NK-92 treated with Interleukin-12 subunit alpha and Interleukin-12 subunit beta, amount 100 ng/mL, for 24 hours (cell line): ENCODE measurements at places on chromosomes 4 and X.

GRCh38 chr4:164948975-164949374 is 28.5 kb downstream of the TRIM61 start:
- no peak for DNase-seq

DNA sequence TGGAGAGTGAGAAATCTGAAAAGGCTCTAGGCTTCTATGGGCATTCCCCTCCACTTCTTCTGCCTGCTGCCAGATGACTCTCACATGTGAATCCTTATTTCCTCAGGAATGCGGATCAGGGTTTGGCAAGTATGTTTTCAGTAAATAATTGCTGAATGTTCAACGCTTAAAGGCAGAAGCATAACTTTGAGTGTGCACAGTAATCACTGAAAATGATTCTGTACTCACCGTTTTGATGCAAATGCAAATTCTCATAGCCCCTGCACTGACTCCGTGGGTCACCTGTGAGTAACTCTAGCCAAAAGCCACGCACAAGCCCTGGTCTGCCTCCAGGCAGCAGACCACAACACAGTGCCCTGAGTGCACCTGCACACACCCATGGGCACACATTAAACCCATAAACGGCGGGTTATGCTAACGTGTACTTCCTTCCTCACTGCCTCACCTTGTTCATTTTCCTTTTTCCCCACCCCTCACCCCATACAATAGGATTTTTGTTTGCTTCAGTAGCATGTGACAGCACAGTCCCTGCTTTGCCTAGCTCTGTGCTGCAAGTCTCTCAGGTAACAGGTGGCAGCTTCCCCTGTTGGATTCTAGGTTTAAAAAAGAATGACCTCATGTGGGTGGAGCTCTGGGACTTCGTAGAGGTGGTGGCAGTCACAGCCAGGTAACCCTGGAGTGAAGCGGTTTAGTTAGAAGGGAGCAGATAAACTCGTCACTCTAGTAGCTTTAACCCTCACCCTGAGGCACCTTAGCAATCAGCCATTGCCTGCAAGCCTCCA is at the start of gene ARHGEF38:
Gene ARHGEF38, plus strand, starts transcription at position 656 of the 782 bp plus-strand sequence. CDS start 146 bp downstream, outside the sequence.
- DNase-seq, result no peak

DNA sequence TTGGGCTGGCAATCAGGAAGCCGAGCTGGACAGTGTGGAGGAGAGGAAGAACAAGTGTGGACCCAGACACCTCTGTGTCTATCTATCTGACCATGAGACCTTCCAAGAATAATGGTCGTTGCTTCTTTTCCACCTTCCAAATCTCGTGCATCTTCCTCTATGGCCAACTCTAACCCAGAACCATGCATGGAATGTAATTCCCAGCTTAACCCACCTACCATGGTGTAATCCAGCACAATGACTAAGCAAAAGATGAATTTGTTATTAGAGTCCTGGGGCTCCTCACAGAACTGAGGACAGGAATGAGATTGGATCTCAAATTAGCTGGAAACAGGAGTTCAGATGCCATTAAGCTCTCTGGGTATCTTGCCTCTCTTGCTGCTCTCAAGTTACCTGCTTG is 17.4 kb upstream of the TMEM184C start:
- DNase-seq, result no peak

DNA sequence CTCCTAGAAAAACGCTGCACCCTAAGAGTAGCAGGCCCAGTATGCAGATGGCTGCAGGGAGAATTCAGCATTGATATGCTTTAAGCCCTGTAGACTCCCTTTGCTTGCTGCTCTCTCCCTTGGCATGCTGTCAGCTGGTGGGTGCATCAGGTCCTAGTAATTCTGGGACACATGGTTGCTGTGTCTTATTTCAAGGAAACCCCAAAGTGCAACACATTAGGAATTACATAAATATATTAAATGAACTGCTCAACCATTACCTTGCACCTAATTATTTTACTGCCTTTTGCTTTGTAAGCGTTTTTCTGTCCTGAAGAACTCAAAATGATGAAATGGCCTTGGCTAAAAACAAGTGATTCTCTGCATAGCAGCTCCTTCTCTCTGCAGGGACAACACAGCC is 516.3 kb downstream of the ZIC3 start:
- no peak for DNase-seq

DNA sequence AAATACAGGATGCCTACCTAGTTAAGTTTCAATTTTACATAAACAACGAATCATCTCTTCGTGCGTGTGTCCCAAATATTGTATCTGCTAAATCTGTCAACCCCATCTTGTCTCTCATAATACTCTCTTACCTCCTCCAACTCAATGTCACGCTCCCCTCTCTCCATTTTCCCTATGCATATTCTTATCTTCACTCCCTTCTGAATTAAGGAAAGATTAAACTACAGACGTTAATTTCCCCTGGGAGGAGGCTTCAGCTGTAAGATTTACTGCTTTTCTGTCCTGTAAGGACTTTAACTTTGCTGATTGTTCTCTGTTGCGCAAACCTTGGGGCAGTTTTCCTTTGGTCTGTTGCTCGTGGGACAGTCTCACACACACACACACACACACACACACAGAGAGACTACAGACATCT is 455 bp upstream of the ABCB7 start:
- no peak for DNase-seq
